LHCN-M2 (cell line): ENCODE measurements at places on chromosomes 7 and 10. TPM values are rescaled to one million over a fixed set of nuclear protein-coding genes. Genes with fewer than 3 reads are reported as not detected.

DNA sequence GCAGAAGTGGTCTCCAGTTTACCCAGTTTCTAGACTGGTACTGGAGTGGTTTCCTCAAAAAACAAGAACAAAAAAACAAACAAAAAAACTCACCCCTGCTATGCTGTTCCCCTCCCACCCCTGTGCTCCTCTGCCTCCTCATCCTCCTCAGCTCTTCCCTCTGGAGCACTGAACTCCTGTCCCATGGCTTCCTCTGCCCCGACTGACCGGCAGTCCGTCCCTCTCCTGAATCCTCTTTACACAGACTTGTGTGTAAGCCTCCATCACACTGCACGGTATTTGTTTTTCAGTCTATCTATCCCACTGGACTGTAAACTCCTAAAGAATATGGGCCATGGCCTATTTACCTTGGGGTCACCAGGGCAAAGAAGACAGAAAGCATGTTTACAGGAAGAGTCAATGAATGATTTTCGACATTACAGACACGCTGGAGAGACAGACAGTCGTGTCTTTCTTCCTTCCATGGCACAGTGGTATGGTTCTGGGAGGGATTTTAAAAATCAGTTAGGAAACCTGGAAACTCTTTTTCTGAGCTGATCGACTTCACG lies 265.3 kb downstream of the GLI3 start:
- DNase-seq = no peak

The OPN1SW gene
- total RNA-seq = 1.7 and 2.1 TPM in 2 replicates

- no peak for DNase-seq
These were observed 32.0 kb upstream of the CFAP46 start for GRCh38 chr10:132974249-132974796.

The DDIT4 gene
- total RNA-seq = 257 and 378 TPM in 2 replicates

- DNase-seq = no peak
These were observed 49.4 kb downstream of the CLEC2L start for GRCh38 chr7:139572704-139573385.

- DNase-seq = no peak
These were observed 336.9 kb downstream of the ADARB2 start for GRCh38 chr10:1400101-1401070.

The STEAP1B gene
- total RNA-seq = not detected in 2 replicates

DNA sequence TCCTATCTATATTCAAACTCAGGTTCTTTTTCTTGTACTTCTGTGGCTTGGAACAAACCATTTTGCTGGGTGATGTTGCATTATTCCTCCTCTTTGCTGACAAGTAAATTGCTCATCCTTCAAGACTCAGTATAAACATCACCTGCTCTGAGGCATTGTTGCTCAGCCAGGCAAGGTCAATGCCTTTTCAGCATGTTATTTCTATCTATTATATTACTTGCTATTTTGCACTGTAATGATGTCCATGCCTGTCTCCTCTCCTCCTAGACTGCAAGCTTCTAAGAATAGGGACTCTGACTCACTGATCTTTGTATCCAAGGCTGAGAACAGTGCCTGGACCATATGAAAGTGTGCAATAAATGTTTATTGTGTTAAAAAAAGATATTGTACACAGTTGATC lies 293.8 kb downstream of the RNLS start:
- peak; percentile 47 for DNase-seq

The GPR15LG gene
- total RNA-seq = not detected in 2 replicates

GRCh38 chr10:729213-729612 lies 39.7 kb upstream of the DIP2C start:
- DNase-seq = no peak

The ARPC1B gene
- total RNA-seq = 487 and 807 TPM in 2 replicates

The PLAU gene
- 614 and 683 TPM in 2 replicates for total RNA-seq

DNA sequence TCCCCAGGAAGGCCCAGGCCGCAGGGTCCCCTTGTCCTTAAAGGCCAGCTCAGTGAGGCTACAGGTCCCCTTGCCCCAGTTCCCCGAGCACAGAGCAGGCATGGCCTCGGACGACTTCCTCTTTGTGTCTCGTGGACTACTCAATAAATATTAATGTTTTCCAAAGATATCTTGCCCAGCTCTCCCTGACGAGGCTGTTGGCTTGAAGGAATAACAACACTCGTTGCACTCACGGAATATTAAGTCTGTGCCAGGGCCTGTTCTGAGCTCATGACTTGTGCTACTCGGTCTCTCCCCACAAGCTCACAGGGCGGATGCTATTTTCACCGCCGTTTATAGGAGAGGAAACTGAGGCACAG lies 68.2 kb downstream of the CUX1 start:
- no peak for DNase-seq

DNA sequence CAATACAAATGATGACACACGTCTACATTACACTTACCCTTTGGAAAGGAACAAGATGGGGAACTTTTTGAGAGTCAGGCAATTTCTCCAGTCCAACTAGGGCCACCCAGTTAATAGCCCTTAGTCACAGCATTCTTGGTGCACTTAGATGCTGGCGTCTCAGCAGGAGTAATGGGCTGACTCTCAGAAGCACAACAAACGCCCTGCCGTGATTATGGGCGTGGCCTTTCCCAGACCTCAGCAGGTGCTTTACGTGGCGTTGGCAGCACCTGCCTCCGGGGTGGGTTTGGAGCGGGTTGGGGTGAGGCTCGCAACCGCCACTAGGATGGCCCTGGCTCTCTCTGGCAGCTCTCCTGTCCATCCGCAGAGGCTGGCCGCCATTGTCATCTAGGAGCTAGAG lies 147.6 kb upstream of the SHH start:
- no peak for DNase-seq

The RBM48 gene
- 12.9 and 13.1 TPM in 2 replicates for total RNA-seq

The OR6B1 gene
- total RNA-seq = not detected in 2 replicates

The PTEN gene
- total RNA-seq = 43.5 and 50.1 TPM in 2 replicates

GRCh38 chr10:32338262-32338661 lies 8.7 kb downstream of the EPC1 start:
- DNase-seq = peak; percentile 22

DNA sequence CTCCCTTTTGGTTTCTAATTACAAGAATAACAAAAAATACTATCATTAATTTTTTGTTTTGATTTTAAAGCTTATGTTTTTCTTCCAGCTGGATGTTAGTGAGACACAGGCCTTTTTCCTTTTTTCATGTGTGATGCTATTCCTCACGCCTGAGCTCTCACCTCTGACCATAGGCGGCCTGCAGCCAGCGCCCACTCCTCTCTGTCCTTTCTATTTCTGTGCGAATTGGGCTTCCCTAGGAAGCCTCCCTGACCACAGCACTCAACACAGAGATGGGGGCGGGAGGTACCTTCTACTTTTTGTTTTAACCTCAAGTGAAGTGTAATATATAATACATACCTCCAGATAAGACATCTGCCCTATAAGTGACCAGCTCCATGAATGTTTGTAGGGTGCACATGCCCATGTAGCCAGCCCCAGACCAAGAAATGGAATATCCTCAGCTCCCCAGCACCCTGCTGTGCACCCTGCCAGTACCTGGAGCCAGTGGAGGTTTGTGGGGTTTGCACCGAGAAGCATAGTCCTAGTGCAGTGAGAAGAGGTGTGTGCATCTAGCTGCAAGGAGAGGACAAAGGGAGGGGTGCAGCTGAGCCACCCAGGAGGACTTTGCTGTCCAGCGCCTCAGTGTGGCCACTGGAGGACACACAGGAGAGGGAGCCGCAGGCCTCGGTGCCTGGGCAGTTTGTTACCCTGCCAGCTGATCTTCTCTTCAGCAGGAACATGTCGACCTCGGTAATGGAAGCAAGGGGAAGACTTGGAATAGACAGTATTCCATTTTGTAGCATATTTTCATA lies 38.5 kb downstream of the BNIP3 start:
- DNase-seq = peak; percentile 51

GRCh38 chr10:16816171-16816570 lies 1.1 kb downstream of the RSU1 start:
- no peak for DNase-seq

The CLDN3 gene
- total RNA-seq = not detected in 2 replicates

DNA sequence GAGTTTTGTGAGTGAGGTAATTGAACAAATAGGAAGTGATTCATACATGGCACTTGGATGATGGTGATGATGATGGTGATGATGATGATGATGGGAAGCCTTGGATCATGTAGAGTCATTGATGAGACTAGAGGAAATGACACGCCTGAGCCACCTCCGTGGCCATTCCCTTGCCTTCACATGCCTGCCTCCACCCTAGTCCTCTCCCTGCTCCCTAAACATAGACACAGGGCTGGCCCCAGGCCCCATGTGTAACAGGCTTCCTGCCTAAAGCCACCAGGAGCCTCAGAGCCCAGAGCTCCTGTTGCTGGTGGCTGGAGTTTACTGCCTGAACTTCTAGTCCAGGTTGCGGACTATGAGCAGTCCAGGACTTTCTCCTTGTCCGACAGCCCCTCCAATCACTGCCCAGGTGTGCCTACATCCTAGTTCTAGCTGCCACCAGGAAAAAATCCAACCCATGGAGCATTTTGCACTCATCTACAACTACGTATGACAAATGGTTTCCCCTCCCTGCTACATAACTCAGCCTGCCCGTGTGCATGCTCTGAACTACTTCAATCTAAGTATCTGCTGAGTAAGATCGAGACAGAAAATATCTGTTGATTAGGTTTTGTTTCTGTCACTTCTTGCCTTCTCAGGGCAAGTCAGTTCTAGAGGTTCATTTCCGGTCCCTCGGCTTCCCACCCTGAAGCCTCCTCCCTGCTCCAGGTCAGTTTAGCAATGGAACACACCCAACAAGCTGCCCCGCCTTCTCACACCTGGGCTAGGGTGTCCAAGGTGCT lies 35.5 kb upstream of the KDM7A start:
- DNase-seq = no peak

GRCh38 chr10:103491729-103492364 lies 1.7 kb upstream of the NEURL1 start:
- peak; percentile 99 for DNase-seq

The CADPS2 gene
- 0.13 and 0.23 TPM in 2 replicates for total RNA-seq

DNA sequence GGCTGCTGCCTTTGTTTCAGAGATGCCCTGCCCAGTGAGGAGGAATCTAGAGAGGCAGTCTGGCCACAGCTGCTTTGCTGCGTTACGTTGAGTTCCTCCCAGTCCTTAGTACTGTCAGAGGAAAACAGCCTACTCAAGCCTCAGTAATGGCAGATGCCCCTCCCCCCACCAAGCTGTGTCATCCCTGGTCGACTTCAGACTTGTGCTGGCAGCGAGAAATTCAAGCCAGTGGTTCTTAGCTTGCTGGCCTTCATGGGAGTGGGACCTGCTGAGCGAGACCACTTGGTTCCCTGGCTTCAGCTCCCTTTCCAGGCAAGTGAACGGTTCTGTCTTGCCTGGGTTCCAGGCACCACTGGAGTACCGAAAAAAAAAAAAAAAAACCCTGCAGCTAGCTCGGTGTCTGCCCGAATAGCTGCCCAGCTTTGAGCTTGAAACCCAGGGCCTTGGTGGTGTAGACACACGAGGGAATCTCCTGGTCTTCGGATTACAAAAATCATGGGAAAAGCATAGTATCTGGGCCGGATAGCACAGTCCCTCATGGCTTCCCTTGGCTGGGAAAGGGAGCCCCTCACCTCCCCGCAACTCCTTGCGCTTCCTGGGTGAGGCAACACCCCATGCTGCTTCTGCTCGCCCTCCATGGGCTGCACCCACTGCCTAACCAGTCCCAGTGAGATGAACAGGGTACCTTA lies 9.1 kb downstream of the SDHAF3 start:
- DNase-seq = peak; percentile 58

DNA sequence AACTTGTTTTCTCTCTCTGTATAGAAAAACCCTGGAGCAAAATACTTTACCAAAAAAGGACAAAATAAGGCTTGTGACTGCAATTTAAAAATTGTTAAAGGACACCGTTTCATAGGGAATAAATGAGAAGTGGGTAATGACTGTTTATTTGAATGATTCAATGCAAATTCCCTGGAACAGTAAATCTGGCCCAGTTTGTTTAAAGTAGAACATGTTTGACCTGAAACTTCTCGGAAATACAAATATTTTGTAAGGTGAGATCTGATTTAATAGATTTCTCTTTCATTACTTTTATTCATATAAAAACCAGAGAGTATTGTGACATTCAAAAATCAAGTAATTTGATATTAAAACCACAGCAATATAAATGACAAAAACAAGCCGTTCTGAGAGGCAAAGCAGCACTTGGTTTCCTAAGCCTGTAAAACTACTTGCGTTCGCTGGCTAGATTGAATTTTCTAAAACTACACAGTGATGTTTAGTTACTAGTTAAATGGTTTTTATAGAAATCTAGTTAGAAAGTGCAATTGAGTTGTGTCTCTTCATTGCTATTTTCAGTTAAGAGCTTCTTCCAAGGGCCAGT lies 76.8 kb upstream of the PITRM1 start:
- no peak for DNase-seq

DNA sequence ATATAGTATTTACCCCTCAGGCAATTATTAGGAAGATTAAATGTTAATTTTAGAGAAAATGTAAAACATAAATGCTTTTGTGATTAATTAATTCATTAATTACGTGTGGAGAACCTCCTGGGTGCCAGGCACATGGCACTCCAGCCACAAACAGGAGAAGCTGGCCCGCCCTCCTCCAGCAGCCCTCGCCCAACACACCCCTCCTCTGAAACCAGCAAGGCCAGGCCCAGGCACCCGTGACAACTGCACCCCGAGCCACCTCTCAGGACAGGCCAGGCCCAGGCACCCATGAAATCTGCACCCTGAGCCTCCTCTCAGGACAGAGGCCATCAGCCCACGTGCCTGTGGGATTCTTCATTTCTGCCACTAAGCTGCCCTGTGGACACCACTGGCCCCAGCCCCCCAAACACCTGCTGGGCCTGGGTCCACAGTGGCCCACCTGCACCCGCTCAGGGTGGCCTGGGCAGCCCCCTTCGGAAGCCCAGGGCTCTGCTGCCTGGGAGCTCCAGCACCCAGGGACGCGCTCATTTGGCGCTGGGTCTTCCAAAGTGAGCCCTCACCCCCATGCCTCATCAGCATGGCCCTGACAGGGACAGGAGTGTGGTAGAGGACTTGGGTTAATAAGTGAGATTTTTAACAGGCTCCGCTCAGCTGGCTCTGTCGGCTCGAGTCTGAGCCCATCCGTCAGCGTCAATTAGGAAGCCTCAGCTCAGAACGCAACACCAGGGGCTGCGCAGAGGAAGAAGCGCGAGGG lies 482.1 kb downstream of the DNAJB6 start:
- no peak for DNase-seq

- DNase-seq = peak; percentile 74
These were observed 26.1 kb downstream of the DYNC1I1 start for GRCh38 chr7:95798401-95798930.

The ACHE gene
- total RNA-seq = 0.46 TPM in 1 of 2 replicates, not detected in the other

DNA sequence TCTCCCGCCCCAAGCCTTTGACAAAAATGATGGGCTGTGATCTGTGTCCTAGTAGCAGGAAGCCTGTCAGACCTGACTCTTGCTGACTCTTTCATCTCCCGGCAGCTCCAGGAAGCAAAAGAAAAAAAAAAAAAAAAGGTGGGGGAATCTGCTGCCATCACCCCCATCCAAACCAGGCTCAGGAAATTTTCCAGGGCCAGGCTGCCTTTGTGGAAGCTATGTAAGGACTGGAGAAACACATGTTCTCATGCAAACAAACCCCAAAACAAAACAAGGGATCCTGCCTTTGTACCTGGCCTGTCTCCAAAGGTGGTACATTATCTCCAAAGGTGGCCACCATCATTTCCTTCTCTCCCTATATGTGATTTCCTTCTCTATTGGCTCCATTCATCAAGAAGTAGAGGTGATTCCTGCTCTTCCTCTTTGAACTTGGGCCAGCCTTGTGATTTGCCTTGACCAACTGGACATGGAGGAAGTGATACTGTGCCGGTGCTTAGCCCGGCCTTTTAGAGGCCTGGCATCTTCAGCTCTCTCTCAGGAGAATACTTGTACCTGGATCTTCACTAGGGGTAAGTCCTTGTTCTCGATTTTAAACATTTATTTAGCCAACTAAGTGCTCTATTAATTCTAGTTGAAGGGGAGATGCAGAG lies 192.2 kb upstream of the SVIL start:
- DNase-seq = no peak
